GM23248 (cell line): ENCODE measurements at places on chromosomes 11 and 22.

GRCh38 chr11:14417186-14417585, 58.2 kb upstream of the RRAS2 start:
- DNase-seq = peak; percentile 67

DNA sequence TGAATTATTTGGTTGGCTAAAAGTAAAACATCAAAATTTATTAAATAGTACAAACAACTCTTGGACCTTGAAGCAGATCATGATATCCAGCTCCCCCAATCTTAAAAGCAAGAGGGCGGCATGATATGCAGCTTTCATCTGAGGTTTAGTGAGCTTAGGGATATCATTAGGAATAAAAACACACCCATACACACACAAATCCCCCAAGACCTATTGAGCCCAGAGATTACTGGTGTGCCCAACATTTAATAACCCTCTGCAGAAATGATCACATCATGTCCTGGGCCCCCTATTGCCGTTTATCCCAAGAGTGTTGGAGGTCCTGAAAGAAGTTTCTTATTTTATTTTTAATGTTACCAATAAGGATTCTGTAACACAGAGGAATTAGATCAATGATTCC, at the start of gene OR8D1:
TSS of gene OR8D1 (minus strand) at position 101 of the 400 bp plus-strand sequence. CDS start 3,183 bp downstream, outside the sequence.
- DNase-seq = no peak

DNA sequence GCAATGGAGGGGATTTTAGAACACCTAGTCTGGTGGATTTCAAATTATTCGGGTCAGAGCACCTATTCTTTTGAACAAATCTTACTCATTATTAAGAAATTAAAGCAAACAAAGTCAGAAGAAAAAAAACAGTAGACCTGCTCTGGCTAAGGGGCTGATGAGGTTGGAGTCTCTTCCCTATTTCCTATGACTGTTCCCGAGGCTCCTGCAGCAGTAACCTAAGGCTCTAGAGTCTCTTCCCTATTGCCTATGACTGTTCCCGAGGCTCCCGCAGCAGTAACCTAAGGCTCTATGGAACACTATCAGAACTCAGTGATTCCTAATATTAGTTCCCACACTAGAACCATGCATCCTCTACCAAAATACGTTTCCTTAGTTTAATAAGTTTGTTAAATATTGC, 607.9 kb downstream of the NTM start:
- no peak for DNase-seq

DNA sequence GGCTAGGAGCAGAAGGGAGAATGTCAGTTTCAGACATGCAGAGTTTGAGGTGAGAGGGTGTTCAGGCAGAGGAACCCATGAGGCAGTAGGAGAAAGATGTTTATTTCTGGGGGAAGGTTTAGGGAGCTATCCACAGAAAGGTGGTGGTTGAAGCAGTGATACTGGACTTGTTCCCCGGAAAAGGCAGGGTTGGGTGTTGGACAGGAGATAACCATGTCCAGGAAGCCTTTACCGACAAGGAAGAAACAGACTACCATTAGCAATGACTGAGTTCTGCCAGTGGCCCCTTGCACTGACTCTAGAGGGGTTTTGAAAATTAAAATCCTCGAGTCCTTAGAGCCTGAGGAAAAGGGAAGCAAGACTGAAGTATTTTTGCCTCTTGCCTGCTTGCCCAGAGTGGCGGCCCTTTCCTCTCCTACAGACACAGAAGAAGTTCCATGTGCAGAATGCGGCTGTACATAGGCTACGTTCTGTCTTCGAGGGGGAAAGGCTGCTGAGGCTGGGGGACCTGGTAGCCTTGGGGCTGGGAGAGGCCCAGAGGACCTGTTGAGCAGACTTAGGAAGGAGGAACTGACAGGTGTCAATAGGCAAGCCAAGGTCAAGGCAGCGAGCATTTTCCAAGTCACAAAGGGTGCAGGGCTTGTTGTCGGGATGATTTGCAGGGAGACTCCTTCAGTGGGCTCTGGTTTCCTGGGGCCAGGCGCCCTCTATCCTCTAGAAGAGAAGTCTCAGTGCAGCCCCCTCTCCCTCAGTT, 146.7 kb downstream of the LDLRAD3 start:
- no peak for DNase-seq

DNA sequence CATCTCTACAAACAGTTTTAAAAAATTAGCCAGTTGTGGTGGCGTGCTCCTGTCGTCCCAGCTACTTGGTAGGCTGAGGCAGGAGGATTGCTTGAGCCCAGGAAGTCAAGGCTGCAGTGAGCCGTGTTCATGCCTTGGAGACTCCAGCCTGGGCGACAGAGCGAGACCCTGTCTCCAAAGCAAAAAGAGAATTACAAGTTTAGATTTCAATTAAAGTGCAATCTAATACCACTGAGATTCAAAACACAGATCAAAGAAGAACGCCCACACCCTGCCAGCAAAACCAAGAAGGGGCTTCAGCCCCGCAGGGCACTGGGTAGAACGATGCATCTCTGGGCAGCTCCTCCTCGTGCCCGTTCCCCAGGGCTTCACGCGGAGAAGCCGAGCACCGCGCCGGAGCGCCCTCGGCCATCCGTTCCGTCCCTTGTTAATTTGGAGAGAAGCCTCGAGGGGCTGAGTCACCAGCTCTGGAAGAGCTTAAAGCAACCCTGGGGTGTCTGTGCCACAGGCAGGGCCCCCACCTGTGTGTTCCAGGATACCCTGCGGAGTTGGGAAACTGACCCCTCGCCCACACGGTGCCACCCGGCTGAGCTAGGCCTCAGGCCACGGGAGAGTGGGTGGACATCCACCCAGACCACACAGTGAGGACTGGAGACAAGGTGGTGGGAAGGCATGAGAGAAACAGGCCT, 47.0 kb downstream of the AP2A2 start:
- DNase-seq = no peak

DNA sequence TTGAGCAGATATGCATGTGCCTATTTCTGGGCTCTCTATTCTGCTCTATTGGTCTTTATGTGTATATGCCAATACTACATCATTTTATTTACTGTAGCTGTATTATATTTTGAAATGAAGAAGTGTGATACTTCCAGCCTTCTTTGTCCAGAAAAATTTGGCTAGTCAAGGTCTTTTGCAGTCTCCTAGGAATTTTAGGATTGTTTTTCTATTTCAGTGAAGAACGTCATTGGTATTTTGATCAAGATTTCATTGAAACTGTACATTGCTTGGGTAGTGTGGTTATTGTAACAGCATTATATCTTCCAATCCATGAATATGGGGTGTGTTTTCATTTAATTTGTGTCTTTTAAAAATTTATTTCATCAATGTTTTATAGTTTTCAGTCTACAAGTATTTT, 400.3 kb downstream of the AASDHPPT start:
- no peak for DNase-seq

- DNase-seq = peak; percentile 68
Observed at GRCh38 chr11:13928566-13929251, 33.8 kb upstream of the SPON1 start.

DNA sequence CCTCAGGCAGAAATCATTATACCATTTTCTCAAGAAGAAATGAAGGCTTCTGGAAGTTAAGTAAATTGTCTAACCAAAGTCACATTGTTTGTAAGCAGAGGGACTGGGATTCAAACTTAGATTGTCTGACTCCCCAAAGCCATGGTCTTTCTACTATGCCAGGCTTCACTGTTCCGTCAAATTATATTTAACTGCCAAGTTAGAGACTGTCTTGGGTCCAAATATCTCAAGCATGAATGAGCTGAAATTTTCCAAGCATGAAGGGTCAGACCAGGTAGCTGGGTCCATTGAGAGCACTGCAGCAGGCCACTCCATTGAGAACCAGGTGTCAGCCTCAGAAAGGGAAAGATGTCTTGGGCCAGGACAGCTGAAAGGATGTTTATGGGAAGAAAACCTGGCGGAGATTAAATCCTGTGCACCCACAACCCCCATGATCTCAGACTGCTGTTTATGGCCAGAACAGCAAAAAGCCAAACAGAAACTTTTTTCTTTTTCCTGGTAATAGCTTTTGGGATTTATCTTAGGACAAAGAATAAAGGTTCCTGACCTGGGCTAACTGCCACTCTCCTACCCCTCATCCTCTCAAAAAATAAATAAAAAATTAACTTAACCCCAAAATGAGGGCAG, 612.3 kb downstream of the INSC start:
- DNase-seq = no peak

GRCh38 chr11:70743941-70744351, 345.6 kb downstream of the CTTN start:
- no peak for DNase-seq

GRCh38 chr22:48277868-48278581, 1515.6 kb downstream of the TBC1D22A start:
- no peak for DNase-seq

GRCh38 chr22:28647216-28647615, 32.4 kb downstream of the TTC28 start:
- no peak for DNase-seq

DNA sequence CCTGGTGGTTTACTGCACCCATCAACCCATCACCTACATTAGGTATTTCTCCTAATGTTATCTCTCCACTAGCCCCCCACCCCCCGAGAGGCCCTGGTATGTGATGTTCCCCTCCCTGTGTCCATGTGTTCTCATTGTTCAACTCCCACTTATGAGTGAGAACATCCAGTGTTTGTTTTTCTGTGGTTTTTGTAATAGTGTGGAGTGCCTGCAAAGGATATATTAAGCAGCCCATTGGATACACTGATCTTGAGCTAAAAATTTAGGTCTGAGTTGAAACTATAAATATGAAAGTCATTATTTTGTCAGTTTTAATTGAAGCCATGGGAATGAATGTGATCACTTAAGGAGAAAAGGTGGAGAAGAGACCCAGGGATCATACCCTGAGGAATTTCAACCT, 23.0 kb downstream of the MRPL48 start:
- no peak for DNase-seq

GRCh38 chr11:61065955-61066638, 36.2 kb upstream of the CD5 start:
- DNase-seq = no peak

- DNase-seq = no peak
Observed at GRCh38 chr11:69434471-69434931, 47.0 kb upstream of the LINC01488 start.

DNA sequence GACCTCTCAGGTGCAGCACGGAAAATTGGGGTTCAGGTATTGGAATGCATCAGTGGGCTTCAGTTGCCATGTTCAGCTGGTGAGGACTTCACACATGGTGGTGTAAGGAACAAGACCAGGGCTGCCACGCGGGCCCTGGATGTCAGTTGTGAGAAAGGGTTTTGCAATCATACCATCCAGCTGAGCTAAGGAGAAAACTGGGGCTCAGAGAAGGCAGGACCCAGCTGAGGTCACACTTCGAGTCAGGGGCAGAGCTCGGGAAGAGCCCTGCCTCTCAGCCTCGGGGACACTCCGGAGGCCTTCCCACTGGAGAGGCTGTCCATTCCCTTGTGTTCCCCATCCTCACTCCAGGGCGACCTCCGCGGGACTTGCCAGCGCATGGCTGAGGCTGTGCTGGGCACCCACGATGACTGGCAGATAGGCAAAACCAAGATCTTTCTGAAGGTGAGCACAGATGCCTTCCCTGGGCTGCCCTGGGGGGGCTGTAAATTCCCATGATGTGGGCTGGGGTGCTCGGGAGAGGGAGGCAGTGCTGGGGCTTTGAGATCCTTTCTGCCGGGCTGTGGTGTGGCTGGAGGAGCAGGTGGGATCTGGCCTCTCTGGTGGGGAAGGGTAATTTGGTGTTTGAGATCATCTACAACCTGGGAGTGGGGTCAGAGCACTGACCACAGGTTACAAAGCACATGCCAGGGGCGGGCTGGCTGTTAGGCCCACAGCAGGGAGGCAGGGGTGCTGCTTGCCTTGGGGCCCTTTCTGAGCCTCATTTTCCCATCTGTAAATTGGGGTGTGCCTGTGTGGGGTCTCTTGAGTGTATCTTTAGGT, 47.2 kb downstream of the MYO7A start:
- DNase-seq = no peak

- no peak for DNase-seq
Observed at GRCh38 chr11:121341609-121342008, 49.0 kb downstream of the SC5D start.

GRCh38 chr11:126405374-126405773, 49.9 kb downstream of the ST3GAL4 start:
- no peak for DNase-seq

- no peak for DNase-seq
Observed at GRCh38 chr11:86703987-86704386, 31.6 kb upstream of the ME3 start.

- peak; percentile 91 for DNase-seq
Observed at GRCh38 chr22:30609260-30610185, 2.5 kb downstream of the TCN2 start.

DNA sequence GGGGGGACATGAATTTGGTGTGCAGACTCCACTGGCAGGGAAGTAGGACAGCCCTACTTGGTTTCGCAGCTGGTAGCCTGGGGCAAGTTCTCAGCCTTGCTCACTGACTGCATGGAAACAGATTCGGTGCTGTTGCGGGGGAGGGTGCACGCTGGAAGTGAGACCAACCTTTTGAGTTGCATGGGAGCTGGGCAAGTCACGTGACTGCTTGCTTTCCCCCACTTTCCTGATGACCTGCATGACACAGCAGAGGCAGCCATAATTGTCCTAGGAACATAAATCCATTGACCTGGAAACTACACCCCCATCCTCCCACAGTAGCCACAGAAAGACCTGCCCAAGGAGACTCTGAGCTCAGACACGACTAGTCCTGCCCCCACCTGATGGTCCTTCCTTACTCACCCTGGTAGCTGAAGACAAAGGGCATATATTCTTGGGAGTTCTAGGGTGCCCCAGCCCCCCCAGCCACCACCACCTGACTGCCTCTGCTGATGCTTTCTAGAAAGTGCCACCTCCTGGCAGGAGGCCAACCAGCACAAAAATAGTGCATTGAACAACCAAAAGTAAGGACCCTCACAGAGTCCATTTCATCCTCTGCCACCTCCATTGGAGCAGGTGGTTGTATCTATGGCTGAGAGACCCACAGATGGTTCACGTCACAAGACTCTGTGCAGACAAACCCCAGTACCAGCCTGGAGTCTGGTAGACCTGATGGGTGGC, 4.1 kb upstream of the HBG2 start:
- DNase-seq = no peak

- DNase-seq = peak; percentile 84
Observed at GRCh38 chr11:32056438-32056837, 34.4 kb upstream of the RCN1 start.

DNA sequence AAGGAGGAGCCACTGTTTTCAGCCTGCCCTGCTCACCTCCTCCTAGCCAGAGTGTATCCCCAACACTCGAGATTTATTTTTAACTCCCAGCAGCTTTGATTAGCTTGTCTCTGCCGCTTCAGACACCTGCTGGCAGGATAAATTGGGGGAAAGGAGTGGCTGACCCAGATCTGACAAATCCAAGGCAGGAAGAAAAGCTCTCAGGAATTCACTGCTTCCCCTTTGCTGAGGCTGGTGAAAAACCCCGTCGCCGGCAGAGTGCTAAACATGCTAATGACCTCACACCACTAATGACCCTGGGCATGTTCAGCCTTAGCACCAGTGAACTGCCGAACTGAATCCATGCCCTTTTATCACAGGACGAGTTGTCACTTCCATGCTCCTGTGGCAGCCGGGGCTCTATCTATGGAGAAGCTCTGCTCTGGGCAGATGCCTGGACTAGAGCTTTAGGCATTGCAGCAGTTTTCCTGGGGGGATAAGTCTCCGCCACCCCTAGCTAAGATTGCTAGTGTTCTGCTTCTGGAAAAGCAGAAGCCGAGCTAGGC, 52.2 kb downstream of the FEZ1 start:
- DNase-seq = no peak

GRCh38 chr11:8328231-8328794, 64.6 kb upstream of the LMO1 start:
- no peak for DNase-seq
